Caco-2 (cell line): ENCODE measurements at places on chromosomes 5 and 9. TPM values are rescaled to one million over a fixed set of nuclear protein-coding genes. Genes with fewer than 3 reads are reported as not detected.

- DNase-seq, result no peak
These were observed 536 bp upstream of the COMMD10 start for GRCh38 chr5:116084287-116084691.

DNA sequence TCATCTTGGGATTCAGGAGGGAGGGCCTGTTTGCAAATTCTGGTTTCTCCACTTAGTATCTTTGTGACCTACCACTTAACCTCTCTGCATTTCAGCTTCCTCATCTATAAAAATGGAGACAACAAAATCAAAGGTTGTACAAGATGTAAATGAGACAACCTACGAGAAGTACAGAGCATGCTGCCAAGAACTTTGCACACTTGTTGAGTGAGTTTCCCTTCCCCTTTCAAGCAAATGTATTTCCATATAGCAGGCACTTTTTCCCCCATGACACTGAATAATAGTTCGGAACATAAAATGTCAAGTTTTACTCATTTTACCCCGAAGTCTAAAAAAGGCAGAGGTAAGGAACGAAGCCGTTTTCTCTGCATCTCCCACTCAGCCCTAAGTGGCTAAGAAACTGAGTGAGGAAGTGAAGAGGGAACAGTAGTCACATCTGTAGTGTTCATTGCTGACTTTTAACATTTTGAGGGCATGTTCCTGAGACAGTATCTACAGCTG lies 159.0 kb downstream of the TLE1 start:
- DNase-seq, result no peak

DNA sequence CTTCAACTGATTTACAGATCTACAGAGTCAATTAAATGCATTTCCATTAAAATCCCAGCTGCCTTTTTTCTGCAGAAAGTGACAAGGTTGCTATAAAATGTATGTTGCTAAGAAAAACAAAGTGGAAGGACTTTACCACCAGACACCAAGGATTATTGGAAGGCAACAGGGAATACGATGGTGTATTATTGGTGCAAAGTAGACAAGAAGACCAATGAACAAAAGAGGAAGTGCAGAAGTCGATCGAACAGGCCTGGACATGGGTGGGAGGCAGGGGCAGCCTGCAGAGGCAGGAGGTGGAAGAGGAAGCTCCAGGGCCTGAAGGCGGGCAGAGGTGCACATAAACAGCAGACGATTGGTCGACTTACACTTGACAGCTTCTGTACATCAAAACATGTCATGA lies 10.6 kb upstream of the SLC6A19 start:
- DNase-seq, result no peak

DNA sequence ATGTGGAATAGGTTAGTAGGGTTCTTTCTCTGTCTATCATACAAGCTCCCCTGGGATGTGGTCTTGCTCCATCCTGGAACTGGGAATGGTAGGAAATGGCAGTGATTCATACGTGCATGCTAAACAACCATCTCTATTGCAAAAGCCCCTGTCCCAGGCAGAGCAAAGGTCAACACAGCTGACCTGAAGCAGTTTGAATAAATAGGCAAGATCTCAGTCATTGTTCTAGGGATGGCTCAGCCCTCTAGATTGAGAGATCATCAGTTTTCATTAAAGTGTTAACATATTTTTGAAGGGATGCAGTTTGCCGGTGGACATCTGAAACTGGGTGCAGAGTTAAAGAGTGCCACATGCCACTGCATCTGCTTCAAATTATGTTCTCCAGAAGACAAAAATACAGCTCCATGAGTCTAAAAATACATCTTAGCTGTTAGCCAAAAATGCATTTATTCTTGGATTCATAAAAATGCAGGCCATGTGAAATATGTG lies 224.1 kb downstream of the ESM1 start:
- DNase-seq, result no peak

- no peak for DNase-seq
These were observed 241.4 kb downstream of the PBX3 start for GRCh38 chr9:125988479-125989050.

GRCh38 chr5:64947031-64947430 lies 178.3 kb downstream of the CWC27 start:
- no peak for DNase-seq

DNA sequence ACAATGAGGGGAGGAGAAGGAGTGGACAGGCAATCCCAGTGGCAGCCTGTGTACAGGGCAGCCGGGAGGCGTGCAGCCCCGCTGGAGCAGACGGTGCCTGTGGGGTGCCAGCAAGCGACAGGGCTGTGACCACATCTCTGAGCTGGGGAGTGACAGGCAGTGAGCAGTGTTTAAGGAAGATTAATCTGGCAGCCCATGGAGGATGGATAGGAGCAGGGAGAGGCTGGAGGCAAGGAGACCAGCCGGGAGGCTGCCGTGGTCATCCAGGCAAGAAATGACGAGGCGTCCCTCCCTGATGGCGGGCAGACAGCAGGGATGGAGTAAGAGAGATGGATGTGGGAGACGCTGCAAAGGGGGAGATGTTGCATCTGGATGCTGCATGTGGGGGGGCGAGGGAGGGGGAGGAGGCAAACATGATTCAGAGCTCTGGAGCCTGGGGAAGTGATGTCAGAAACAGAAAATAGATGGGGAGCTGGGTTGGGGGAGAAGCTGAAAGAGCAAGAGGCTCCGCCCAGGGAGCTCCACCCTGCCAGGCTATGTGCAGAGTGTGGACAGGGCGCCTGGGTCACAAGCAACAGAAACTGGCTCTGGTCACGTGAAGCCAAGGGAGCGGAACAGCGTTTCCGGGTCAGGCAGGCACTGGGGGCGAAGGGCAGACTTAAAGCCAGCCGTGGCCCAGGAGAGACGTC lies 12.6 kb downstream of the UNC5A start:
- peak; percentile 64 for DNase-seq

DNA sequence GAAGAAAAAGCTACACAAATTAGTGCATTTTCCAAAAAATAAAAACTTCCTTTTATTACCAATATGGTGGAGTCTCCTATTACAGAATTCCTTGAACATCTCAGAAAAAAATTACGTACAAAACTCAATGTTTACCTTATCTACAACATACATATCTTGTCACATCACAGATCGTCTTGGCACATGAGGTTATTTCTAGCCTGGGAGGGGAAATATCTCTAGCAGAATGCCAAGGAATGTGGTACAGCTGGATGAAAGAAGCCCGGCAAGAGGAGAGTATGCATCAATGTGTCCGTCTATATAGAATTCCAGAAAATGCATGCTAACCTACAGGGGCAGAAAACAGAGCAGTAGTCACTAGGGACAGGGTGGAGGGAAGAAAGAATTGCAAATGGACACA lies 443.8 kb downstream of the ZSWIM6 start:
- DNase-seq, result no peak

- DNase-seq, result no peak
These were observed 356.9 kb upstream of the RGMB start for GRCh38 chr5:98416541-98416940.

GRCh38 chr5:153347611-153348010 lies 142.9 kb upstream of the GRIA1 start:
- no peak for DNase-seq

DNA sequence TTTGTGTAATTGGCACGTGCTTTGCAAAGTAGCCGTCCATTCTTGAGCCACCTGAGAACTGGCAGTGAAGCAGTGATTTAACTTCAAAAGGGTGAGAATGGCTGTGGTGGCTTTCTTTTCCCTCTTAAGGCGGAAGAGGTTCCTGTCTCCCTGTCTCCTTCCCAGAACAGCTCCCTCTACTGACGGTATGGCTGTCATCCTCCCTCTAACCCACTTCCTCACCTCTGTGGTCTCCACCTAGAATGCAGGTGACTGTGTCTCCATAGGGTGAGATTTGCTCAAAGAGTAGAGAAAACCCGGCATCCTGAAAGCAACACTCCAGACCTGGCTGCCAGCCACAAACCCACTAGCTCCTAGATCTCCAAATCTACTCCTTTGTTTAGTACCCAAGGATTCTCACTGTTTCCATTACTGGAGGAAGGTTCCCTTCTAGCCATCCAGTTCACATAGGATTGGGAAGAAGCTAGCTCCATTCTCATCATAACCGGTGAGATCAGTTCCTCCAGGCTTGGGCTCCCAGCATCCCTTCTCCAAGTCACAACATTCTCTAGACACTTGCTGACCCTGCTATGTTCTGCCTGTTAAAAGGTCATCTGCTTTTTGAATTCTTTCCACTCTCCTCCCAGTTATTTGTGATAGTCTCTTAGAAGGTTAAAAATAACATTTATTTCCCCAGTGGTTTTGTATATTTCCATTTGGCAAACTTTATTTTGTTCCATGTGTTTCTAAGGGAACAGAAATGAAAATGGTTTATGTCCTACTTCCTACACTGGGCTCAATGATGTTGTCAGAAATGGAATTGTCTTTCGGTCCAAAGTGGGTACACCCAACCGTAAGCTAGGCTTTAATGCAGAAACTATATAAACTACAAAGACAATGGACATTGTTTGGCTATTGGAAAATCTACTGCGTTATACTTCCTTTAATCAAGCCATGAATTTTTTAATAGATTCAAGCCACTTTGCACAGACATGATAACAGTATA lies 269.4 kb downstream of the CWC27 start:
- DNase-seq, result peak; percentile 65

ASPN gene
- not detected in 2 replicates for total RNA-seq

DNA sequence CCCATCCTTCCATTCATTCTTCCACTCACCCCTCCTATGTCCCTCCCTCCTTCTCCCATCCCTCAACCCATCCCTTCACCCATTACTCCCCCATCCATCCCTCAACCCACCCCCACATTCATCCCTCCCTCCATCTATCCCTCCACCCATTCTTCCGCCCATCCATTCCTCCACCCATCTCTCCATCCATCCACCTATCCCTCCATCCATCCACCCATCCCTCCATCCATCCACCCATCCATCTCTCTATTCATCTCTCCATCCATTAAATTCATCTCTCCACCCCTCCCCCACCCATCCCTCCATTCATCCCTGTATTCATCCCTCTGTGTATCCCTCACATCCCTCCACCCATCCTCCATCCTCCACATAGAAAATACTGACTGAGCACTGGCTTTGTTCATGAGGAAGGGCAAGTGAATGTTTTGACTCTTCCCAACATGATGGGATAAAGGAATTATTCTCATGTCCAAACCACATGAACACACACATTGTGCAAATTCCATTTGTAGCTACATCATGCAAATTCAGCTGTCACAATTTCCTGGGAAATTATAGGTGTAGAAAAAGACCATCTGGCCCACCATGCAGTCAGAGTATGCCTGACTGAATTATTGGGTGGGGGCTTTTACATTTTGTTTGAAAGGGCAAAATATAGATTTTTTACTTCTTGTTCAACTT lies 6.9 kb upstream of the VAV2 start:
- no peak for DNase-seq
